Posterior vena cava (tissue), 2 donors: ENCODE measurements at places on chromosomes 12 and 14. TPM values are rescaled to one million over a fixed set of nuclear protein-coding genes. Genes with fewer than 3 reads are reported as not detected.

DNA sequence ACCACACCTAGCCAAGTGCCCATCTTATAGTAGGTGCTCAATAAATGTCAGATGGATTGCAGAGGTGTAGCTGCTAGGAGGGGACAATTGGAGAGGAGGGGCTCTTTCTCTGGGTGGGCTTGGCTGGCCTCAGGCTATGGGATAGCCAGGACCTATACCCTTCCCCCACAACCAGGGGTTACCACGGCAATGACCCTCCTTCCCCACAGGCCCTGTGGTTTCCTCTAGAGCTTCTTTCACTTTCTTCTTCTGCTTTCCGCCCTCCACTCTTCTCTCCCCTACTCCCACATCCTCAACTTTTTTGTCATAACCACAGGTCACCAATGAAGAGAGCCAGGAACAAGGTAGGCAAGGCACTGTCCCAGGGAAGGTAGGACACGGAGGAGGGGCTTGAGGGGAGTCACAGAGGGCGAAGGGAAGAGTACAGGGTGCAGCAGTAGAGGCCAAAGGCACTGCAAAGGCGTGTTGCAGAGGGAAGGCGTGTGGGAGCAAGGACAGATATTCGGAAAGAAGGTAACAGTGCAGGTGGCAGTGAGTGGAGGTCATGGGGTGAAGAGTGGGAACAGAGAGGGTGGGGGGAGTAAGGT is 1.9 kb upstream of the ITGB7 start:
- no peak for DNase-seq

- DNase-seq = no peak
Measured at GRCh38 chr14:71533390-71533789, 398.8 kb upstream of the RGS6 start.

- no peak for DNase-seq
Measured at GRCh38 chr14:22151121-22151520, 437.9 kb downstream of the DAD1 start.

DNA sequence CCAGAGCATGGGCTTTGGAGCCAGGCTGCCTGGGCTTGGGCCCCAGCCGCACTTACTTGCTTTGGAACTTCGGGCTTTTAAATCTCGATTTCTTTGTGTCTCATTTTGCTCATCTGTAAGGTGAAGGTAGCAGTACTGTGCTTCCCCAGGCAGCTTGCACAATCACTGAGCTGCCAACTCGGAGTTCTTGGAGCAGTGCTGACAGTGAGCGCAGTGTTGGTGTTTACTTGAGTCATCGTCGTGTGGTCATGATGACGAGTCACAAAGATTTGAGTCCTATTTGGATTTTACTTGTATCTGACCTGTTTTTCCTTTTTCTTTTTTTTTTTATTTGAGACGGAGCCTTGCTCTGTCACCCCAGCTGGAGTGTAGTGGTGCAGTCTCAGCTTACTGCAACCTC is 31.3 kb upstream of the ATF1 start:
- no peak for DNase-seq

GRCh38 chr12:47762850-47763465 is 4.3 kb upstream of the RAPGEF3 start:
- no peak for DNase-seq

DNA sequence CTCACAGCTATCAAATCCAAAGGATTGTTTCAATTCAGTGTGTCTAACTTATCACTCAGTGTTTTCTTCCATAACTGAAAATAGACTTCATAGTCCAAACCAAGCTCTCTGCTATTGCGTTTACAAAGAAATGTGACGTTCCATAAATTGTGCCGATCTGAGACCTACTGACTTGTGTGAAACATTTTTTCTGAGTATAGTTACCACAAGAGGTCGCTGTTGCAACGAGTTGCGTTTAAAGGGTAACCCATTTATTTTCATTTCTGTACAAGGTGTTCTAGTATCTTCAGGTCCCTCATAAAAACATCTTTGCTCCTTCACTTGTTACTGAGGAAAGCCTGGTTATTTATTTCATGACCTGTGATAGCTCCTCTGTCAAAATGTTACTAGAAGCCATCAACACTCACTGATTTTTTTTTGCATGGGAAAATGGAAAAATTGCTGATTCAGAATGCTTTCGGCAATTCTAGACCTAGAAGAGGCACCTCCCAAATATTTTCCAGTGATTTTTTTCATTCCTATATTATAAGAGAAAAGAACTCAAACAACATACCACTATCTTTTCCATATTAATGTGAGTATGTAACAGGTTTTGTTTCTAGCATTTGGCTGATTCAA is 60.9 kb upstream of the OR4E1 start:
- no peak for DNase-seq

- DNase-seq = no peak
Measured at GRCh38 chr14:105377555-105378182, 20.7 kb upstream of the TEX22 start.

DNA sequence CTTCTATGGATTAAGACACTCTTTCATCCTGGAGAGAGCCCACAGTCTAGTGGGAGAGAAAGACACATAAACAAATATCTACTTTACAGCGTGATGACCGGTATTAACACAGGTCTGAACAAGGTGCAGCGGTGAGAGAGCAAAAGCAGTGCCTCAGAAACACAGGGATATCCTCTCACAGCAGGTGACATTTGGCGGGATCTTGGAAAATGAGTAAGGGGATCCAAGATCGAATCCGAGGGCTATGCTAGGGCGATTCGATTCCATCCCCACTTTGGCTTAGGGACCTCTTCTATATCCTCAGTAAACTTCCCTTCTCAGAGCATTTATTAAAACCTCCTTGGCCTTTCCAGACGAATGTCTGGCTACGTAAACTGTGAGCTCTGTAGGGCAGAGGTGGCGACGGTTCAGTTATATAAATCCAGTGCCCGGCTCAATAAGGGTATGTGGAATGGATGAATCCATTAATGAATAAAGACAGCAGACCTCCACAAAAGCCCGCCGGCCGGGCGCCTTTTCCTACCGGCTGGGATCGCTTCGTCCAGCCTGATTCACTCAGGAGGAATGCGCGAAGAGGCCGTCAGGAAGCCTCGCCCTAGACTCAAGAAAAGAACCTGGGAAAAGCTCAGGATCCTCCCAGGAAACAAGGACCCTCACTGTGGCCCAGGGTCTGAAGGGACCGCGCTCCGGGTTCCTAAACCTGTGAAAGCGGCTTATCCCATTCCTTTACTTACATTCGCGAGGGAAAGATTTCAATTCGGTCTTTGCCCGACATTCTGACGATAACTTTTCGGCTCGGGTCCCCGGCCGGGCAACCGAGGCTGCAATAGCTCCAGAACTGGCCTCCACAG is 455 bp downstream of the ATP6V1D start:
- no peak for DNase-seq

DNA sequence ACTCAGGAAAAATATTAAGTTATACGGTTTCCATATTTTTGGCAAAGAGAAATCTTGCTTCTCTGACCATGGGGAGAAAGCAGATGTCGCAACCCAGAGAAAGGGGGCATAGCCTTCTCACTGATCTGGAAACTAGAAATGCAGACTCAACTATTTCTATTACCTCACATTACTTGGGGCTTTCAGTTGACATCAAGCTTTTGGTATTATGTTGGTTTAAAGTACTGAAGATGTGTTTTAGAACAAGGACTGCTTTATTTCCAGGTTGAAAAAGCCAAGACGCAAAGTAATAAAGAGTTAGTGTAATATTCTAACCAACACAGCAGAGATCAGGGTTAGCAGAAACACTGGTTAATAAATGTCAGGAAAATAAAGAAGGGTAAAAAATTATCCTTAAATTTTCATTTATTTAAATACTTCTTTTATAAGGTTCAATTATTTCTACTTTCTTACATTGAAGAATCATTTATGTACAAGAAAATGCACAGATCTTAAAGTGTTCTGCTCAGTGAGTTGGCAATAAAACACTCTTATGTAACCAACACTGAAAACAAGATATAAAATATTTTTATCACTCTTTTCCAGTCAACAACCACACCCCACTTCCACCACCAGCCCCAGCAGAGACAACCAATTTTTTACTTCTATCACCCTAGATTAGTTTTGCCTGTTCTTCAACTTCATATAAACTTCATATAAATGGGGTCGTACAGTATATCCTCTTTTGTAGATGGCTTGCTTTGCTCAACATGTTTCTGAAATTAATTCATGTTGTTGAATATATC is 26.0 kb downstream of the DCP1B start:
- no peak for DNase-seq

DNA sequence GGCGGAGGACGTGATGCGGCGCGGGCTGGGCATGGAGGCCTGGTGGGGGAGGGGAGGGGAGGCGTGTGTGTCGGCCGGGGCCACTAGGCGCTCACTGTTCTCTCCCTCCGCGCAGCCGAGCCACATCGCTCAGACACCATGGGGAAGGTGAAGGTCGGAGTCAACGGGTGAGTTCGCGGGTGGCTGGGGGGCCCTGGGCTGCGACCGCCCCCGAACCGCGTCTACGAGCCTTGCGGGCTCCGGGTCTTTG is 303 bp downstream of the GAPDH start:
- DNase-seq = no peak

- DNase-seq = no peak
Measured at GRCh38 chr14:39015360-39015961, 87.6 kb downstream of the SEC23A start.

The KIF26A gene
- 6.9 TPM for total RNA-seq

The MANSC1 gene
- total RNA-seq = 23.2 TPM
